ENCODE measurements at places on chromosomes 4 and X.

- DNase-seq = no peak
Observed at GRCh38 chr4:7867701-7868435, 71.8 kb downstream of the AFAP1 start.

GRCh38 chrX:69237236-69237635, 72.0 kb upstream of the PJA1 start:
- no peak for DNase-seq

DNA sequence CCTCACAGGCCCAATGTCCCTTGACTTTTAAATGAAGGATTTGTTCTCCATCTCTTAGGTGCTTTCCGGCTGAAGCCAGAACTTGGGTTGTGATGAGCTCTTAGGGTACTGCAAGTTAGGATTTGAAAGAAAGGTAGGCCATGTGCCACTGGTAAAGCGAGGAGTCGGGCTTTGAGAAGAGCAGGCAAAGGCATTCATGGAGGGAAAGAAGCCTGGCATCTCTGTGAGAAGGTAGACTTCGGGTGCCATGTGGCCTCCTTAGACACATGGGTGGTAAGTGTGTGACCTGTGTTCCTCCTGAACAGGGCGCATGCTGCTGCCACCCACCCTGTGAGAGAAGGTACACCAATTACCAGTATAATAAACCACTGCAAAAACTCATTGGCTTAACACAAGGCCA, 102.9 kb downstream of the GATB start:
- no peak for DNase-seq

GRCh38 chr4:169716677-169717076, 41.1 kb downstream of the HPF1 start:
- DNase-seq = no peak
